ENCODE measurements at places on chromosomes 6 and 20.
A peak's percentile ranks its signal among the peaks of the same experiment; 100 is the strongest.

DNA sequence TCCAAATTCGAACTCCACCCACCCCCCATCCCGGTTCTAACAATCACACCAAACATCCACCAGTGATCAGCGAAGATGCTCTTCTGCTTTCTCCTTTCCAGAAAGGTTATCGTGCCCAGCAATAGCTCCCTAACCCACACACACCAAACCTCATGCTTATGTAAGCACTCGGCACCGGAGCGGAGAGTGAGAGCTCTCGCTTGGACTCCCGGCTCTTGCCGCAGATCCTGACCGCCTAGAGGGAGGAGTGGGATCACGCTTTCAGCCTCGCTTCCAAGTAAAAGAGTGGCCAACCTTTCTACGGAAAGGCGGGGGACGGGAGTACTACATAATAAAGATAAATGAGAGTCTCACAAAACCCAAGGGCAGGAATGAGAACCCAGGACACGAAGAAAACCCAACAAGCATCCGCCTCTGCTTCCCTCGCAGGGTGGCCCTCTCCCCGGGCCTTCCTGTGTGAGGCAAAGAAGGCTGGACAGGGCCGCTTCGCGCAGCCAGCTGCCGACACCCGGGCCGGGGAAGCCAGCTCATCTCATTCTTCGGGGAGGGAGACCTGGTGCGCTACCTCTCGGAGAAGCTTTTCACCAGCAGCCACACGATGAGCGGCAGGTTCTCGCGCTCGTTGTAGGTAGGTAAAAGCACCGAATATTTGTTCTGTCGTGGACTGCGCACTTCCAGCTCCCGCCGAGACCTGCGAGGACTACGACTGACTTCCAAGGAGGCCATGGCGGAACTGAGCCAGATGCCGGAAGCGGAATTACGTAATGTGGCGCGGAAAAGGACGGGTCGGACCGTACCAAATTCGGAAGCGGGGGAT, at the start of gene DPM1:
DPM1 (minus strand) TSS at position 735 of the 817 bp plus-strand sequence; CDS start at position 726, 9 bp downstream.
- ATAC-seq = peak; percentile 92

DNA sequence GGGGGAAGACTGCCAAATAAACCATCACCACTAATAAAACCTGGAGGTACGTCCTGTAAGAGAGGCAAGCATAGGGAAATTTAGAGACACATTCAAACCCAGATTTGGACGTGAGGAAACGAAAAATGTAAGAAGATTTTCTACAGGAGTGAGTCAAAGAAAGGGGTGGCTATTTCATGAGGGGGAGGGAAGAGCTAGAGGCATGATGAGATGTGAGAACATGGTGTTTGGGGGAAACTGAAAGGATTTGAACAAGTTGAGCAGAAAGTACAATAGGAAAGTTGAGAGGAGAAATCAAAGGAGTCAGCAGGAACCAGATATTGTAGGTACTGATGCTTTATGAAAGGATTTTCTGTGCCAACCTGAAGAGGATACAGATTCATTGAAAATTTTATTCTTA, 179.1 kb upstream of the HS3ST5 start:
- no peak for ATAC-seq

DNA sequence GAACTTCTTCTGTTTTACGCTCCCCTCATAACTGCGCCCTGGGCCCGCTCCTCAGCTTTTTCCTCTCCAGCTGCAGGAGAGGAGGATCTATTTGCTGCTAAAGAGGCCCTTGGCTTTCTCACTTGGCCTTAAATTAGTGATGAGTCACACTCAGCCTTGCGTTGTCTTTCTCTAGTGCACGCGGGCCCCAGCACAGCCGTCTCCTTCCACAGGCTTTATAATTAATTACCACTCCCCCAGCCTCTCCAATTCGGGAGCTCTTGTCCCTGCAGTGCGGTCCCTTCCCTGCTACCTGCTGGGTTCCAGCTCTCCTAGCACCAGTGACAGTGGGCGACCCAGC, 25.2 kb downstream of the PACSIN1 start:
- ATAC-seq = no peak

DNA sequence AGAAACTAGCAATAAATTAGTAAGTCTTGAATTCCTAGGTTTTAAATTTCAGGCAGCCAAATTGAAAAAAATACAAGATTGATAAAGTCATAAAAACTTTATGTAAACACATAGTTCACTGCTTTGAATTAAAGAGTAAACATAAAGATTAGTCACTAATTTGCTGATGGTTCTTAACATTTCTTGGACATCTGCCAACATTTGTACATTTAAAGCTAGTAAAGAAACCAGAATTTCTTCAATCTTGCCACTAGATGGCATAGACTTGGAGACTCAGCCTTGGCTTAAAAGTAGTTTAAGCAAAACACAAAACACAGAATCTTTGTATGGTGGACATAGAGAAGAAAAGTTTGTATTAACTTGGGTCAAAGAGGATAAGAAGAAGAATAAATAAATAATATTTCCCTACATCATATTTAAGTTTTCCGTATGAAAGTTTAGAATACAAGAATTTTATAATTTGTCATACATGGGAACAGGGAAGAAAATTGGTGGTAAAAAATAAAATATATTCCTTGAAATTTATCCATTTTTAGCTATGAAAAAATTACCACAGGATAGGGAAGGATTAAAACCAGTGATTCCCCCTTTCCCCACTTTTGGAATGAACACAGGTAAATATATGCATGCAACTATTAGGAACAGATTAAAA, 41.7 kb upstream of the FAM135A start:
- ATAC-seq = peak; percentile 77

DNA sequence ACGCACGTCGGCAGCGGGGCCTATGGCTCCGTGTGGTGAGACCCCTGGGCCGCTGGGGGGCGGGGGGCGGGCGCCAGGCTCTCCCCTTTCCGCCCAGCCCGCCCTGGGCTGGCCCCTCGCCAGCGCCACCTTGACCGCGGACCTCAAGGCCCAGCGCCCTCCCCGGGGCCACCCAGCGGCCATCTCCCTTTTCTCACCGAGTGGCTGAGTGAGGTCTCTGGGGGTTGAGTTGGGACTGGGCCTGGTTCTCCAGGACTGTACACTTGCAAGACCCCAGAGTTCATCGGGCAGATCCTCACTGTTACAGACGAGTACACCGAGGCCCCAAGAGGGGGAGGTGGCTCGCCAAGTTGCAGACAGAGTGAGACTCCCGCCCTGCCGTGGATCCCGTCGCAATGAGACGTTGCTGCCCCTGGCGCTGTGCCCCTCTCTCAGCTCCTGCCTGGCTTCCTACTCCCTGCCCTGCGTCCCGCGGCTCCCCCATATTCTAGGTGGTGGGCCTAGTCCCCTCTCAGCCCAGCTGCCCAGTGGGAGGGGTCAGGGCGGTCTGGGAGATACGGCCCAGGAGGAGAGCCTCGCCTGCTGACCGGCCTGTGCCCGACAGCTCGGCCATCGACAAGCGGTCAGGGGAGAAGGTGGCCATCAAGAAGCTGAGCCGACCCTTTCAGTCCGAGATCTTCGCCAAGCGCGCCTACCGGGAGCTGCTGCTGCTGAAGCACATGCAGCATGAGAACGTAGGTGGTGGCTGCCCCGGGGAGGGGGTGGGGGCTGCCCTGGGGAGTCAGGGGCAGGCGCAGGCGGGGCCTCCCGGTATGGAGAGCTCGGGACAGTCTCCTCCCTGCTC, 576 bp downstream of the MAPK13 start:
- ATAC-seq = peak; percentile 7

GRCh38 chr6:44933108-44933507, 395.0 kb upstream of the RUNX2 start:
- ATAC-seq = no peak

DNA sequence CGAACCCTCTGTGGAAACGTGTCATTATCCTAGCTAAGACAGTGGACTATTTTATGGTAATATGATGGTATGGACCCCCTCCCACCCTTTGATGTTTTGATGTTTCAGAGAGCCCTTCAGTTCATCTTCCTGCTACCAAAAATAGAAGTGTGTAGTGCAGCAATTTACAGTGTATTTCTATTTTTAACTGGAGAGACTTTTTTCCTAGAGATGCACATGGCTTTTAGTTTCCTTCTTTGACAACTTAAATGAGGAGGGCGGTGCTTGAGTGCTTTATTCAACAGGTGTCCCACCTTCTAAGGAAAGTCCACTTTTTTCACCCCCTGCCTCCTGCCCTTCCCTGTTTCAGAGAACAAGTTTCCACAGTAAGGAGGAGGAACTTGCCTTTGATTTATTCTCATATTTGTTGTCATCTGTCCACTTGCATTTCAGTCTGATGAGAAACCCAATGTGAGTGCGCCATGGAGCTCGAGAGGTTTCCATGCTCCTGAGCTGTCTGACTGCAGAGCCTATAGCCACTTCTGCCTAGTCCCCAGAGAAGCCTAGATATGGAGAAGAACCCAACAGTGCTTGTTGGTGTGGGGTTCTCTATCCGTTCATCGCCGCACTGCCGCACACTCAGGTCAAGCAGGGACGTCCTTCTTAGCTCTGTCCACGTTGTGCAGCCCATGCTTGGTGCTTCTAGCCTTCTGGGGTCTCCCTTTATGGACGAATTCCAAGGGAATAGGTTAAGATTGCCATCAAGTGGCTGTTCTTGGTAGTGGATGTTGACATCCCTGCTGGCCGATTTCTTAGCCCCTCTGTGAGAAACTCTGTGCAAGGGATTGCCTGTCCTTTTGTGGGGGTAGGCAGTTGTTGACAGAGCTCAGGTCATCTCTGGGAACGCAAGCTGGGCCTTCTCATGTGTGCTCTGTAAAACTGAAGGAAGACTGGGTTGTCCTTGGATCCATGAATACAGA, 144.2 kb downstream of the JARID2 start:
- peak; percentile 89 for ATAC-seq

GRCh38 chr6:147614501-147614900, 106.0 kb downstream of the SAMD5 start:
- no peak for ATAC-seq

DNA sequence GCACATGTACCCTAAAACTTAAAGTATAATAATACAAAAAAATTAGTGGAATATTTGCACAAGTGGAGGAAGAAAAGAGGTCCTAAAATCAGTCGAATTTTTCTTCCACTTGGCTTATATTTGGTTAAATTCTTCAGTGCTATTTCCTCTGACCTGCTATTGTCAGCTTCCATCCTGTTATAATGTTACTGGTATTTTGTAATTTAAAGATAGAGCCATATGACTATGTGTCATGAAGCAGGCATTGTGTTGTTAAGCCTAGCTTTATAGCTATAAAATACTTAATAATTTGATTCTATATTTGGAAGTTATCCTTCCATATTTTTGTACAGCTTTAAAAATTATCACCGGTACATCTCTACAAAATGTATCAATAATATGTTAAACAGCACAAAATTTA, 455.9 kb upstream of the MARCKS start:
- ATAC-seq = no peak

DNA sequence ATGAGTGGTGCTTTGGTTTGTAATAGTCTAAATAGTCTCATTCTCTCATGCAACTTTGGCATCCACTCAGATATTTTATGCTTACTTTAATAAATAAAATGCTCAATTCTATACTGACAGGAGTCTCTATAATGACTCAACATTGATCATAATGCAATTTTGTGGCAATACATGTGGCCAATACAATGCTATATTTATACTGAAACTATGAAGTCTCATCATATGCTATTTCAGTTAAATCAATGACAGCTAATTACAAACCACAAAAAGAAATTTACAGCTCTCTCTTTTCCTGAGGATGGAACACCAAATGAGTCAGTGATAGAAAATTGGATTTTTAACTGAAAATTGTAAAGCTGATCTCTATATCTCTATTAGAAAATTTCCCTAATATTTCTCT, 77.1 kb downstream of the WASF1 start:
- ATAC-seq = no peak

DNA sequence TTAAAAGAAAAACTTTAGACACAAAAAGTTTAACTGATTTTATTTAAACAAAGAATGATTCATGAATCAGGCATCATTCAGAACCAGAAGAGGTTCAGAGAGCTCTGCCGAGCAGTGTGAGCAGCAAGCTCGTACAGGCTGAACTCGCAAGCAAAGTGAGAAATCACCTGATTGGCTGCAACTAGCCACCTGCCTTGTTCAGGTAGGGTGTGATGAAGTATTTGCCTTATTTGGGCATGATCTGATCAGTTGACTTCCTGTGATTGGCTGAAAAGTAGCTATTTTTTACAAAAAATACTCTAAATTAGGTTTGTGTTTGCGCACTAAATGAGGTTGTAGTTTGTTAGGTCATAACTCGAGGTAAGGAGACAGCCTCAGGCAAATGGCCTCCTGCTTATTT, 80.7 kb downstream of the HIVEP1 start:
- no peak for ATAC-seq

DNA sequence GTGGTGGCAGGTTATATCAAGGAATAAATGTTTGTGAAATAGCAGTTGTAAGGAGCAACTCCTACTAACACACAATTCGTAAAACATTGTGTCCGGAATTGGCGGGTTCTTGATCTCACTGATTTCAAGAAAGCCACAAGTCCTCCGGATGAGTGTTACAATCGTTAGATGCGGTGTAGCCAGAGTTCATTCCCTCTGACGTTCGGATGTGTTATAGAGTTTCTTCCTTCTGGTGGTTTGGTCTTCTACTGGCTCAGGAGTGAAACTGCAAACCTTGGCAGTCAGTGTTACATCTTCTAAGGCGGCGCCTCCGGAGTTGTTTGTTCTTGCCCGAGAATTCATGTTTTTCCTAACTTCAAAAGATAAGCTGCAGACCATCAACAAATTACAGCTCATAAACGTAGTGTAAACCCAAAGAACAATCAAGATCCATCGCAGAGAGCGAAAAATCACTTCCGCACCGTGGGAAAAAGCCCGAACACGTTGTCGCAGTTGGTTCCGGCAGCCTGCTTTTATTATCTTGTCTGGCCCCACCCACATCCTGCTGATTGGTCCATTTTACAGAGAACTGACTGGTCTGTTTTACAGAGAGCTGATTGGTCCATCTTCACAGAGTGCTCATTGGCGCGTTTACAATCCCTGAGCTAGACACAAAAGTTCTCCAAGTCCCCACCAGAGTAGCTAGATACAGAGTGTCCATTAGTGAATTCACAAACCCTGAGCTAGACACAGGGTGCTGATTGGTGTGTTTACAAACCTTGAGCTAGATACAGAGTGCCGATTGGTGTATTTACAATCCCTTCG, 58.2 kb downstream of the TRIM27 start:
- ATAC-seq = no peak

- ATAC-seq = peak; percentile 67
These were observed 987 bp upstream of the QKI start for GRCh38 chr6:163413345-163414116.

- no peak for ATAC-seq
These were observed 447.0 kb downstream of the EYS start for GRCh38 chr6:65259982-65260381.

DNA sequence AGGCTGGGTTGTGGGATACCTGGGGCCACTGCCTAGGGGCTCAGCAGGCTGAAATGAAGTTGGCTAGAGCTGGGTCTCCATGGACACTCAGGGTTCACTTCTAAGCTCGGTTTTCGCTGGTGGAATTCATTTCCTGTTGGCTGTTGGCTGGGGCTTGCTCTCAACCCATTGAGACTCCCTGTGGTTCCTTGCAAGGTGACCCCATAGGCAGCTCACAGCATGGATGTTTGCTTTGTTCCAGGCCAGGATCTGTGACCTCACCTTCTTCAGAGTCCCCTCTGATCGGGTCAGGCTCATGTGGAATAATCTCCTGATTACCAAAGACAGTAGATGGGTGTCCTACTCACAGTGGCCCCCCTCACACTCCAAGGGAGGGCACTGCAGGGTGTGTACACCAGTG, 229.3 kb downstream of the QKI start:
- ATAC-seq = no peak

All from SK-N-SH treated with all-trans-retinoic acid at 6 μM for 48 hours (cell line).